Activated CD4-positive, alpha-beta T cell treated with anti-CD3 and anti-CD28 coated beads, Interleukin-2, amount 50 U/mL, for 16 hours (primary cell): ENCODE measurements at places on chromosomes 11 and 22.
A peak's percentile ranks its signal among the peaks of the same experiment; 100 is the strongest.

DNA sequence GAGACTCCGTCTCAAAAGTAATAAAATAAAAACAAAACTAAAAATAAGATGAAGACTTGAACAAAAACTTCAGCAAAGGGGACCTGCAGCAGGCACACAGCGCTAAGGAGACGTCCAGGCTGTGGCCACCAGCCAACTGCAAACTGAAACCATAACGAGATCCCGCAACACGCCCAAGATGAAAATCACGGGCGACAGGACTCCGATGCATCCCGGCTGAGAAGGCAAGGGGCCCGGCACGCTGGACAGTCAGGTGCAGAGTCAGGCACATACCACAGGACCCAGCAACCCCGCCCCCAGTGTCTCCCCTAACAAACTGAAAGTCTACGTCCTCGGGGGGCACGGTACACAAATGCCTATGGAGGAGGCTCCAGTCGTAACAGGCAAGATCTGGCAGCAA, 9.2 kb downstream of the HRAS start:
- DNase-seq, result no peak

DNA sequence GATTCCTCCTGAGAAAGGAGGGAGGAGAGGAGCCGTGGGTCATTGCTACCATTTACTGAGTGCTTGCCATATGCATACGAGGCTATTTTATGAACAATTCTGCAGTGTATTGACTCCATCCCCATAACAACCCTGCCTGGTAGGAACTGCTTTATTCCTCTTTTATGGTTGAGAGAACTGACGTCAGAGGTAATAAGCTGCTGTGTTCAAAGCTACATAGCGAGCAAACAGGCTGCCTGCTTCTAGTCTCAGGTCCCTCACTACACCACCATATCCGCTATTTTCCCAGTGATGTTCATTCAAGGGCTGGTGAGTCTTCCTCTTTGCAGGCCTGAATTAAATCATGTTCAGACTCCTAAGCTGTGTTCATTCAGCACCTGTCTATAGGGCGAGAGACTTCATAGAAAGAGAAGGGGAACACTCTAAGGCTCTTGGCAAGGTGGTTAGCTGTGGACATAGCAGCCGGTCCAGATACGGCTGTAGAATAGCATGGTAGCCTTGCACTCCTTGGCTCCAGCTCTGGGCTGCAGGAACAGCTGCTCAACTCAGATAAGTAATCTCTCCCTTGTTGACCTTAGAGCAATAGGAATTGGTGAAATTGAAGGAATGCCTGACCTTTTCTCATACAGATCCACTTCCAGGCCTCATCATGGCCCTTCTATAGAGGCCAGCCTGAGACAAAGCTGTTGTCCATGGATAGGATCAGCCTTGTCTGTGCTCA, 82.6 kb downstream of the MICAL2 start:
- DNase-seq, result no peak

DNA sequence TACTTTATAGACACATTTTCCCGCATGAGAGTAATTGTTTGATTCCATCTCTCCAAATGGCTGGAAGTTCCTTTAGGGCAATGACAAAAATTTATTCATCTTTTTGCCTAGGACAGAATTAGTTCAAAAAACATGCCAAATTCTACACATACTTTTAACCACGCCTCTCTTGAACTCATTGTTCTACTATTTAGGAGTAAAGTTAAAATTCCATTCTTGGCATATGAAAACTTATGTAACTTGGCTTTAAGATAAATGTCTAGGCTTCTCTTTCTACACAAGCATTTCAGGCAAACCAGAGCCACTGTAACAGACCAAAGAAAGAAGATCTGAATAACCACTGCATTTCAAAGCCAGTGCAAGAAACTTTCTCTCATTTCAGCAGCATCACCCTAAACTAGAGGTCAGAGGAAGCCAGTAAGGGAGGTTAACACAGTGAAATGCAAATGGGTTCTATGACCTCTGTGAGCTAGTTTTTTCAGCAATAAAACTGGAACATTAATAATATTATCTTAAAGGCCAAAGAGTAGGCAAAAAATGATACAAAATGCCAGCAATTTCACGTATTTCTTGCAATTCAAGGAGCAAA, 73.0 kb downstream of the RSF1 start:
- DNase-seq, result no peak

DNA sequence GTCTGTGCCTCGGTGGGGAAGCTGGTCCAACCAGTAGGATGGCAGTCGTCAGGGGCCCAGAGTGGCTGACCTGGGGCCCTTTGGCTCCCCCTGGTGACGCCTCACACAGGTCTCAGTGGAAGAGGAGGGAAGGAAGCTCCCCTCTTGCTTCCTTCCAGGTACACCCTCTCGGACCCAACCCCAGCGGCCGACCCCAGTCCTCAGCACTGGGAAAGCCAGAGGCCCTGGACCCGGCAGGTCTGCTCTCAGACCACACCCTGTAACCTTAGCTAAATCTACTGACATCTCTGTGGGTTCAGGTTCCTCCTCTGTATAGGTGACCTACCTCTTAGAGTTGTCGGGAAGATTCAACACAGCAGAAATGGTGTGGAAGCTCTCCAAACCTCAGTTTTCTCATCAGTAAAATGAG, 3.4 kb upstream of the SCUBE1 start:
- DNase-seq, result peak; percentile 64

DNA sequence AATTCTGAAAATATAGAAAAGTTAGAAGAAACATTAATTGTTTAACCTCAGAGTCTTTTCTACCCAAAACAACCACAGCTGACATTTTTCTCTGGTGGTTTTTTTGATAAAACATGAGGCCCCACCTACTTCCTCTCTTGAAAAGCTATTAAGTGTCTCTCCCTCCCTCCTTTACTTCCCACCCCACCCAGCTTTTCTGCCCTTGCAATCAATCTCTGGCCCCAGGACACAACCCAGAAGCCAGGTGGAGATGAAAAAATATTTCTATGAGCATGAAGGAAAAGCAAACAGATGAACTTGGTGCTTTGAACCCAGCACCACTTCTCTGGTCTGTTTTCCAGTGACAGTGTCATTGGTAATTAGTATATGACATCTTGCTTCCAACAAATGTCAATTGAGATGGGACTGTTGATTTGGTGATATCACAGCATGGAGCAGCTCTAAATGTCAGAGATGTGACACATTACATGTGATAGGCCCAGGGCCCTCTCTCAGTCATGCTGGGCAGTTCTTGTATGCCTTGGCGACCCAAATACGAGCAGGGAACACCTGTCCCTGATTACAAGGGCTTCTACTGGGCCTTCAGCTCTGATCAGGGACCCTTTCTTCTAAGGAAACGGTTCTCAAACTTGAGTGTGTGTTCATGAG, 23.9 kb upstream of the TMPRSS13 start:
- DNase-seq, result no peak

DNA sequence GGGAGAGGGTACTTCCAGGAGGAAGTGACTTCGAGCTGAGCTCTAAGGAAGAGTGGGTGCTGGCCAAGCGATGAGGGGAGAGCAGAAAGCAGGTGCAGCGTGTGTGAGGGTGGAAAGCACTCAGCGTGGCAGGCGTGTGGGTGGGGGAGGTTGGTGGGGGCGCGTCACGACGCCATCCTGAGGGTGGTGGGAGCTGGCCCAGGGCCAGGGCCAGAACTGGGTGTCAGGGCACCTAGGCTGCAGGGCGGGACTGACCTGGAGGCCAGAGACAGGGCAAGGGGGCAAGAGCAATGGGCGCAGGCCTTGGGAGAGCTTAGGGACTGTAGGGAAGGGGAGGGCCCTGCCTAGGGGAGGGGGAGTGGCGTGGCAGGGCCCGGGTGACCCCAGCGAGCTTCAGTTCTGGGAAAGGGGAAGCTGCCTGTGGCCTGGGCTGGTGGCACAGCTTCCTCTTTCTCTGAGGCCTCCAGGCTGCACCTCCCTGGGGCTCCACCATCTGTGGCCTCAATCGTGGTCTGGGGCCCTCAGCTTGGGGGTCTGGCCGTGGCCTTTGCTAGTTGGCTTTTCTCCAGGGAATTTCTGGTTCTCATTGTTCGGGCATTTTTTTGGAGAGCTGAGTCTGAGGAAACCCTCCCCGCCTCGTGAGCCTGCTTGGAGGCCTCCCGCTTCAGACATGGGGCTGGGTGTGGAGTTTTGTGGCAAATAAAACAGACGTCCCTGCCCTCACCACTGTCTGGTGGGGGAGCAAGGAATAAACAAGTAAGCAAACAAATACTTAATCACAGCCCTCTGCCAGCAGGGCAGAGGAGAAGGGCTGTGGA, 8.9 kb downstream of the RELT start:
- DNase-seq, result peak; percentile 48

DNA sequence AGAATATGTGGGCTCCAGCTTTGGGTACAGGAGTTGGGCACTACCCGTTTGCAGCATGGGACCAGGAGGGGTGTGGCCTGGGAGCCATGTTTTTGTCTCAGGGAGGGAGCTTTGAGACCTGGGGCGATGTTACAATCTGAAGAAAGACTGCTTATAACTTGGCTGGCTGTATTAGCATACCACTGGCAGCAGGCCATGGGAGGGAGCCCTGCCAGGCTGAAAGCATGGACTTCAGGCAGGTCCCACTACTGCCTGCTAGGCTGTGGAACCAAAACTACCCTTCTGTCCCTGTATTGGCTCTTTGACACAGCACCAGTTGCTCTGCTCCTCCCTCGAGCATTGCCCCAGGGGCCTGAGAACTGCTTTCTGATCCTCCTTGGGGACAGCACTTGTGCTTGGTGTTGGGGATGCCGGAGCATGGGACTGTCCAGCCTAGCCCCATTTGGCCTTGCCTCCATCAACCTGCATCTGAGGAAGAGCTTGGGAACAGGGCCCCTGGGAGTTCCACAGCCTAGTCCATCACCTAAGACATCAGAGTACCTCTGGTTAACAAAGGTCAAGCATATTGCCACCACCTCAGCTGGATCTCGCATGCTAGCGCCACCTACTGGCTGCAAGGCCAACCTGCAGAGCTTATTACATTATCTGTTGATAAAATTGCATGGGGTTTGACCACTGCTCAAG, 217.4 kb downstream of the SBF2 start:
- peak; percentile 40 for DNase-seq

GRCh38 chr11:19352771-19353160, 112.0 kb upstream of the E2F8 start:
- DNase-seq, result no peak

GRCh38 chr11:68328374-68329091, 16.1 kb downstream of the LRP5 start:
- DNase-seq, result no peak

- no peak for DNase-seq
These were observed 51.3 kb downstream of the MYH9 start for GRCh38 chr22:36336246-36337182.

DNA sequence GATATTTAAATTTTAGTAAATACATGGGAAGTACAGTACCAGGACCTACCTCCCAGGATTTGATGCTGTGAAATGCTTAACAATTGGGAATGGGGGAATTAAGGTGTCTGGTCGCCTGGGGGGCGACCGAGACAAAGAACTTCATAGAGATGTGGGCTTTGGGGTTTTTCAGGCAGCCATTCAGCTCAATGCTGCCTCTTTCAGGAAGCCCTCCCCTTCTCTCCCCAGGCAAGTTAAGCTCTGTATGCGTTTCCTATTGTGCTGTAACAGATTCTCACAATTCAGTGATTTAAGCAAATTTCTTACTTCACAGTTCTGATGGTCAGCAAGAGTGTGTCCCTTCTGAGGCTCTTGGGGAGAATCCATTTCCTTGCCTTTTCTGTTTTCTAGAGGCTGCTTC, 53.8 kb downstream of the KIAA1671 start:
- no peak for DNase-seq

GRCh38 chr11:128421577-128422330, 165.6 kb downstream of the ETS1 start:
- DNase-seq, result no peak

DNA sequence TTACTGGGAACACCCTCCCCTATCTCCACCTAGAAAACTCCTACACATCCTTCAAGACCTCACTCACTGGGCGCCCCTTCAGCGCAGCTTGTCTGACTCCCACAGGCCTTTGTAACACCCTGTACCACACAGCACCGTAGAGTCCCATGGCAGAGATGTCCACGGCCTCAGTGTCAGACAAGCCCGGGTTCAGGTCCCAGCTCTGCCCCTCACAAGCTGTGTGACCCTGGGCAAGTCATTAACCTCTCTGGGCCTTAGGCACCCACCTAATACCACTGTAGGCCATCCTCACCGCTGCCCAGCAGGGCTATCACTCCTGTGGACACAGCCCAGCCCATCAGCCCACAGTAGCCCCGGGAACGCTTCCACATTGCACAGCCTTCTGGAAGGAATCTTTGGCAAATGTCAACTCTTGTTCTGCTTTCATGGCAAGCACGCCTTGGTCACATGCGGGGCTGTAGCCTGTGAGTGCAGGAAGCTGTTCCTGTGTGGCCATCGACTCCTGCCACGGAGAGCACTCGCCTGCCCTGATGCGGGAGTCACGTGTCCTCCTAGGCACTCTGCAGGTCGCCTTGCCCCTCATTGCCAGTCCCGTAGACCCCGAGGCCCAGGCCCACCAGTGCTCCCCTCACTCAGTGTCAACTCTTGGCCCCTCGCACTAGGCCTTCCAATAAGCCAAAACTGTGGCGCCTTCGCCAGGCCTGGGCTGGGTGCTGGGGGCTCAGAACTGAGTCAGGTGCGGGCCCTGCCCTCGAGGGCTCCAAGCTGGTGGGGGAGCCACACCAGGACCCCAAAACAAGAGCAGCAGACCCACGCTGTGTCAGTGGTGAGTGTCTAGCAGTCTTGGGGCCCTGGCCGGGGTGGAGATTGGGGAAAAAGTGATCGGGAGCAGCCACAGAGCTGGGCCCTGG, 32.9 kb upstream of the RFPL3 start:
- DNase-seq, result no peak

GRCh38 chr11:104343578-104343977, 179.6 kb upstream of the PDGFD start:
- DNase-seq, result no peak

DNA sequence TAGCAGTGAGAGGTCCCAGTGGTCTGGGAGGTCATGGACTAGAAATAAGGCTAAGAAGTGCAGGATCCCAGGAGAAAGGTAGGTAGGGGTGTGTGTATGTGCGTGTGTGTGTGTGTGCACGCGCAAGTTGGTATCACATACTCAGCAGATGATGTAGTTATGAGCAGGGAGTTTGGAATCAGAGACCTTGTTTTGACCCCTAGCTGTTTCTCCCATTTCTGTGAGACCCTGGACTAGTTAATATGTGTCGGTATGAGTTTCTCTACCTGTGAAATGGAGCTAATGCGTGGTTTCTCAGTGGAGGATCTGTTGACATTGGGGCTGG, 1.3 kb downstream of the SERPING1 start:
- DNase-seq, result no peak

- peak; percentile 54 for DNase-seq
These were observed 25.0 kb upstream of the SUSD2 start for GRCh38 chr22:24156141-24156912.

- no peak for DNase-seq
These were observed 32.6 kb downstream of the RRP8 start for GRCh38 chr11:6570691-6571427.

DNA sequence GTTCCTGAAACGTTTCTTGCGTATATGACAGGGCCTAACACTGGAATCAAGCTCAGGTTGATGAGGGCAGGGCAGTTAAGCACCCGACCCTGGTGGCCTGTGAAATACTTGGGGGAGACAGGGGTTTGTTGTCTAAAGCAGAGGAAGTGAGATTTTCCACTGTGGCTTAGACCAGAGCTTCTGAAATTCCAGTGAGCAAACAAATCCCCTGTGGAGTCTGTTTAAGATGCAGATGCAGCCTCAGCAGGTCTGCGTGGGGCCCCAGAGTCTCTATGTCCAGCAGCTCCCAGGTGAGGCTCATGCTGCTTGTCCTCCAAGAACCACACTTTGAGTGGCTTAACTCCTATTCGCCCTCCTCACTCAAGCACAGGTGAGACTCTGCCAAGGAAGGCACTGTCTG, 39.1 kb upstream of the PRAME start:
- DNase-seq, result no peak
